NCI-H1105 (cell line): ENCODE measurements at places on chromosomes 7 and 10.

- DNase-seq, result no peak
These were observed 40.0 kb upstream of the ASAH2 start for GRCh38 chr10:50291261-50291850.

- DNase-seq, result peak; percentile 49
These were observed 1.3 kb upstream of the CLDN12 start for GRCh38 chr7:90401989-90402388.

DNA sequence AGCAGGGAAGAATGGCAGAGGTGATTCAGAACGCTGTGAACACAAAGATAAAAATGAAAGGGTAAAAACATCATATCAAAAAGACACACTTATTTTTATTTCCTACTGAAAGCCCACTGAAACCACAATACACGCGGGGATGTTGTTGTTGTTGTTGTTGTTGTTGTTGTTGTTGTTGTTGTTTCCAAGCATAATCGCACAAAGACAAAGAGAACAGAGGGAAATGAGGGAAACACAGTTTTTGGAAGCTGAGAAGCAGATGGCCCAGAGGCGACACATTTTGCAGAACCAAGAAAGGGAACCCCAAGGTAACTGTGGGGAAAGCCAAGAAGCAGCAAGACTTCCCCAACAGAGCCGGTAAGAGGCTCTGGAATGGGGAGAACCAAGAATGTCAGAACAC, 113.9 kb downstream of the PARD3 start:
- DNase-seq, result no peak

DNA sequence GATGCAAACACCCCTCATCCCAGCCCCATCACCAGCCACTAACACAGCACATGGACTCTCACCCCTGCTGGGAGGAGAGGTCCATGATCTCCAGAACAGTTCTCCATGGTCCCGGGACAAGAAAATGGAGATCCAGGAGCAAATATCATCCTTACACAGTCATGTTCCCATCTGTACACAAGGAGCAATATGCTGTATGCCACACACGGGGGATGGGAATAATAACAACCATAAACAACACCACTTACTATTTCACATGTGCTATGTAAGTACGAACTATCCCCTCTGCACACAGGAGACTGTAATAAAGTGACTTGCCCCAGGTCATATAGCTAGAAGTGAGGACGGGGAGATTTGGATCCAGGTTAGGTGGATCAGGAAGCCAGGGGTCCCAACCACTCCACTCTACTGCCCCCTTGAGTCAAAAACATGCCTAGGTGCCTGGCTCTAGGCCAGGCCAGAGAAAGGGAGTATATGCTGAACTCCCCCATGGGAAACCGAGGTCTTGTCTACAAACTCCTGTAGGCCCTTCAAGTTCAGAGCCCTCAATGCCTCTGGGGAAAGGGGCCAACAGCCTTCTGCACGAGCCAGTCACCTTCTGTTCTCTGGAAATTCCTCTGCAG, 34.1 kb downstream of the LRRC20 start:
- no peak for DNase-seq

- no peak for DNase-seq
These were observed 99.5 kb upstream of the TNRC18 start for GRCh38 chr7:5523052-5523711.

GRCh38 chr7:73920406-73921134, 59.6 kb downstream of the TMEM270 start:
- no peak for DNase-seq

DNA sequence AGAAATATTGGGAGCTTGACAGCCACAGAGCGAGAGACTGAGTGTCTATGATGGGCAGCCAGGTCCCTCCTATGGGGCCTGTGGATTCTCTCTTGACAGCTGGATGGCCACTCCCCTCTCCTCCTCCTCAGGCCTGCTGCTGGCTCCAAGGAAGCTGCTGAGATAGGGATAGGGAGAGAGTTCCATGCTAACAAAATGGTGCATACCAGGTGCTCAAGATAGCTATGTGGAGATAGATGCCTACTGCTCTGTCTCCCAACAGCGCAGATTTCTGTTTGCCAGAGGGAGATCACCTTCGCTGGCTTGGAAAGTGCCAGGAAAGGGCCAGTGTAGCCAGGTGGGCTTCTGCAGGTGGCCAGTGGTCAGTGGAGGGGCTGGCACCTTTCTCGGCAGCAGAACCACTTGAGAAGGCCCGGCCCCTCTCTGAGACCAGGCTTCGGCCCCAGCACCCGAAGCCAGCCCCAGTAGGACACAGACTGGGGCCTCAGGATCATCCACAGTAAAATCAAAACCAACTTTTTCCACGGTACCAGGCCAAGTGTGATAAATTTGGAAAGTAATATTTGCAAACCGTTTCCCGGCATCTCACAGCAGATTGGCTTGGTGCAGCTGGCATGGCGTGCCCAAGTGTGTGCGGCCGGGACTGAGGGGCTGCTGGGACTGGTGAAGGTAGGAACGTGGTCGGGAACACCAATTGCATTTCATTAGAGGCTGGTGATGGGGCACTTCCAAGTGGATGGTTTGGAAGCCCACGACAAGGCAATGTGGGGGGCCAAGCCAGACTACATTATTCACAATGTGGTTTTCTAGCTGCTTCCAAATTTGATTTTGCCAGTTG, 139.6 kb downstream of the PTPN20 start:
- no peak for DNase-seq

- DNase-seq, result no peak
These were observed 6.1 kb downstream of the LRRTM3 start for GRCh38 chr10:66931949-66932343.

GRCh38 chr10:124732931-124733570, 11.1 kb downstream of the FAM53B start:
- DNase-seq, result no peak

- no peak for DNase-seq
These were observed 328.4 kb upstream of the NFE2L3 start for GRCh38 chr7:25823571-25823970.

DNA sequence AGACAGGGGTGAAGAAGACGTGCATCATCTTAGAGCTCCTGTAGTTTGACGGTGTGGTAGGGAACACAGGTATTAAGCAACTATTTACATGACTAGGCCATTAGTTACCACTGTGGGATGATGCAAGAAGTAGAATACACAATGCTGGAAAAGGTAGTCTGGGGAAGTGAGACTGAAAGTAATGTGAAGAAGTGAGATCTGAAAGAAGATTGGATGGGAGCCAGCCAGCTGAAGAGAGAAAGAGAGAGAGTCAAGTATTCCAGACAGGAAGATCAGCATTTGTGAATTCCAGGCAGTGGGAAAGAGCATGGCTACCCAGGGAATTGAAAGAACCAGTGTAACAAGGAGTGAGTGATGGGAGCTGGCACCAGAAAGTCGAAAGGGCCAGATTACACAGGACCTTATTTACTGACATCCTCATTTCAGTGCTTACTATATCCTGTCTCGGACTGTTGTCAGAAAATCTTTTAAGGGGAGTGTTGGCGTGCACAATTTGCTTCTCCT, 4.0 kb upstream of the CFAP58 start:
- DNase-seq, result no peak

- DNase-seq, result no peak
These were observed 1.4 kb downstream of the MYO1G start for GRCh38 chr7:44977304-44977958.

GRCh38 chr7:12094365-12094921, 116.7 kb upstream of the TMEM106B start:
- no peak for DNase-seq

- no peak for DNase-seq
These were observed 900.1 kb downstream of the TYW1 start for GRCh38 chr7:67896721-67897120.

DNA sequence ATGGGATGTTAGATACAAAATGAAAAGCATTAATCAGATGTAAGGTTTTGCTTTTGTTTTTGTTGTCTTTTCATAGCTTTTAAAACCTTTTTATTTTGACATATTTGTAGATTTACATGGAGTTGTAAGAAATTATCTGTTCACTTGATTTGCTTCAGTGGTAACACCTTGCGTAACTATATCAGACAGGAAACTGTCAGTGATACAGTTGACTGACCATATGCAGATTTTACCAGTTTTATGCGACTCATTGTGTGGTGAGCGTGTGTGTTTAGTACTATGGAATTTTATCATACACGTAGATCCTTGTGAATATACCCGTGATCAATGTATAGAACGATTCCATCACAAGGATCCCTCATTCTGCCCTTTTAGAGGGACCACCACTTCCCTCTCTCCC, 701.4 kb downstream of the SUGCT start:
- no peak for DNase-seq

GRCh38 chr10:120738658-120739057, 112.5 kb upstream of the WDR11 start:
- DNase-seq, result no peak

DNA sequence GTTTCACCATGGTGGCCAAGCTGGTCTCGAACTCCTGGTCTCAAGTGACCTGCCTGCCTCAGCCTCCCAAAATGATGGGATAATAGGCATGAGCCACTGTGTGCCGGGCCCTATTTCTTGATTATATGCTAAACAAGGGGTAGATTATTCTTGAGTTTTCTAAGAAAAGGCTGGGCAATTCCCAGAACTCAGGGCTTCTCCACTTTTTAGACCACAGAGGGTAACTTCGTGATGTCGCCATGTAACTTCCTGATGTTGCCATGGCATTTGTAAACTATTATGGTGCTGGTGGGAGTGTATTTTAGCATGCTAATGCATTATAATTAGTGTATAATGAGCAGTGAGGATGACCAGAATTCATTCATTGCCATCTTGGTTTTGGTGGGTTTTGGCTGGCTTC, 35.8 kb downstream of the OTUD1 start:
- no peak for DNase-seq

DNA sequence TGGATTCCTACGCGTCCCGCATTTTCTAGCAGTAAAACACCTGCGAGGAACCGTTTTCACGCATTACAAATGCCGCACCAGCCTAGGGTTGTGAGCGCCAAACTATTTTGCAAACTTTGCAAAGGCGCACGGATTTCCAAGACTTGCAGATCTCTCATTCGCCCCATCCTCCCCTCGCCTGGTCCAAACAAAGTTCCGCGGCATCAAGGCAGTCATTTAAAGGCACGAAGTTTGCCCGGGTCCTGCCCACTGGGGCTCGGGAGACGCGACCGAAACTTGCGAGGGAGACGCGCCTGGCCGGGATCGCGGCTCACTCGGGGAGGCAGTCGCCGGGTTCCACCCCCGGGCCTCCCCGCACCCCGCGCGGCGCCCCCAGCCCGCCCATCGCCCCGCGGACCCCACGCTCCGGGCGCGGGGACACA, 613 bp downstream of the USP6NL start:
- no peak for DNase-seq

DNA sequence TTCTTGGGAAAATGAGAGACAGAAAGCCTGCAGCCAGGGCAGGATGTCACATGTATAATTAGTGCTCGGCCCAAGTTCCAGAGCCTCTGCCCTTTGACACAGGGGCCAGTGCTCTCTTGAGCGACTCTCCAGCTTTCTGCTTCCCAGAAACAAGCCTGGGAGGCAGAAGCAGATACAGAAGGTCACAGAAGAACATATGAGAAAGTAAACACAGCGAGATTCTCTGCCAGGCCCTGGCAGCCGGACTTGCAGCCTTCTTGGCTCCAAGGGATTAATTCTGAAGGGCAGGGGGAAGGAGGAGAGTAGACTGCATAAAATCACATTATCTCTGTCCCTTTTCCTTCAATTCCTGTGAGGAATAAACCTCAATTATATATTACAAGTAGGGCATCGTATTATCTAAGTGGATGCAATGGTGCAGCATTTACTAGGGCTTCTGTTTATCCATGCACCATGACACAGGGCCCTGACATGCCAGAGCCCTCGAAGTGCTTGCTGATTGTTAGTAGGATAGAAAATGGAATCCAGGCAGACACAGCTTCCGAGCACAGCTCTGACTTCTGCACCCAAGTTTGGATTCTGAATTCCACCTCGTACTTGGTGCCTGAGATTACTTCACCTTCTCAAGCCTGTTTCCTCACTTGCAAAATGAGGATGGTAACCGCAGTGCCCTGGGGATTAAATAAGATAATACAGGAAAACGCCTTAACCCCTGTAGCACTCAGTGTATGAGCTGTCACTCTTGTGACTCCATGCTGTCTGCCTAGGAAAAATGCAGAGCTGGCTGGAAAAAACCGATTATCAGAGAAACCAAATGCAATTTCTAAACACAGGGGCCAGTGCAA, 536.5 kb downstream of the TNS3 start:
- DNase-seq, result no peak

GRCh38 chr10:30747633-30748032, 118.1 kb upstream of the LYZL2 start:
- no peak for DNase-seq

DNA sequence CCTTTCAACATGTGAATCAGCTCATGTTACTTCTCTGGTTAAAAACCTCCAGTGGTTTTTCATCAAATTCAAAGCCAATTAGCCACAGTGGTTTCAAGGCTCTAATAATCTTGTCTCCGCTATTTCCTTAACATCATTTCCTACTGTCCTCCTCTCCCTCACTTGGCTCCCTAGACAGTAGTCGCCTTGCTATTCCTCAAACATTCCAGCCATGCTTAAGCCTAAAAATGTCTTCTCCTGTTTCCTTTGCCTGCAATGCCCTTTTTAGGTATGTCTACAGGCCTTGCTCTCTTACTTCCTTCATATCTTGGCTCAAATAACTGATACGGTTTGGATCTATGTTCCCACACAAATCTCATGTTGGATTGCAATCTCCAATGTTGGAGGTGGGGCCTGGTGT, 779.4 kb upstream of the LRRN3 start:
- DNase-seq, result no peak

GRCh38 chr10:26573674-26574073, 123.8 kb upstream of the PDSS1 start:
- no peak for DNase-seq

GRCh38 chr10:59098387-59098786, 78.1 kb upstream of the PHYHIPL start:
- DNase-seq, result no peak

GRCh38 chr7:92730808-92731207, 105.6 kb downstream of the CDK6 start:
- DNase-seq, result no peak

DNA sequence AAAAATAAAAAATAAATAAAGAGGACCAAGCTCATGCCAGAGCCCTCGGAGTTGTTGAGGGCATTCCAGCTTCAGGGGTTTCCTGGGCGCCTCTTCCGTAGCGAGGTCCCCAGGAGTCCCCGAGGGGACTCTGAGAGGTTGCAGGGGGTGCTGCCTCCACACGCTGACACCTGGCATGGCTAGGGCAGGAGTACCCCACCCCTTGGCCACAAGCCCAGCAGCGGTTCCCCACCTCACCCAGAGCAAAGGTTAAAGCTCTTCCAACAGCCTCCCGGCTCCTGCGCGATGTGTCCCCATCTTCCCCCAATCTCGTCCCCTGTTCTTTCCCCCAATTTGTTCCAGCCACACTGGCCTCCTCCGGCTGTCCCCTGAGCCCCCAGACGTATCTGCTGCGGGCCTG, 4.5 kb downstream of the AMZ1 start:
- no peak for DNase-seq

GRCh38 chr7:78792624-78793023, 660.8 kb downstream of the MAGI2 start:
- DNase-seq, result no peak
